ENCODE measurements at places on chromosomes 4 and X.

- no peak for DNase-seq
These were observed 703.0 kb downstream of the PCDH18 start for GRCh38 chr4:136829280-136829679.

- no peak for DNase-seq
These were observed 50.1 kb downstream of the RASGEF1B start for GRCh38 chr4:81421346-81422218.

DNA sequence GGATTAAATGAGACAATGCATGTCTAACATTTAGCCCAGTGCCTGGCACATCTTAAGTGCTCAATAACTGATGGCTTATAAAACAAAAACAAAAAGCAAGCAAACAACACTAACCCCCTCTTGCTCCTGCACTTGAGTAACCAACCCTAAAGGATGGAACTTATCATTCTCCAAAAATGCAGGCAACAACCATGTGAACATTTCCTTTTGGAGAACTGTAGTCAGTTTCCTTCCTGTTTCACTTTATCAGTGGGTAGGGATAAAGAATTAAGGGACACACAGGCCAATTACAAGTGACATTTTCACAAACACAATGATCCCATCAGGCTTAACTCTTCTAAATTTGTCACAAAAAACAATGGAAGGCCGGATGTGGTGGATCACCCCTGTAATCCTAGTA lies 30.4 kb downstream of the RPS3A start:
- DNase-seq, result no peak

DNA sequence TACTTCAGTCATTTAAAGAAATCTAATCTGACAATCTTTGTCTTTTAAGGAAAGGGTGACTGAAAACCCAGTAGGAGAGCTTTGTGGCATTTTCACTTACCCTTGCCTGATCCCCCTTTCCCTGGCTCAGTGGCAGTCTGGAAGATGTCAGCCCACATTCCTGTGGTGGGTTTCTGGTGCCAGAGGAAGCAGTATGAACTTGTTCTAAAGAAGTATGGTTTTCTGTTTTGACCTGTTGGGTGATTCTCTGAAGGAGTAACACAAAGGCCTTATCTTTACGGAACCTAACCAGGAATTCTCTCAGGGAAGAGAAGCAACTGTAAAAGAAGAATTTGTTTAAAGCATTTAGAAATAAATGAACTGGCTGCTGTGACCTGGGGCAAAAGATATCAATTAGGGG lies 41.9 kb downstream of the BMP15 start:
- no peak for DNase-seq

DNA sequence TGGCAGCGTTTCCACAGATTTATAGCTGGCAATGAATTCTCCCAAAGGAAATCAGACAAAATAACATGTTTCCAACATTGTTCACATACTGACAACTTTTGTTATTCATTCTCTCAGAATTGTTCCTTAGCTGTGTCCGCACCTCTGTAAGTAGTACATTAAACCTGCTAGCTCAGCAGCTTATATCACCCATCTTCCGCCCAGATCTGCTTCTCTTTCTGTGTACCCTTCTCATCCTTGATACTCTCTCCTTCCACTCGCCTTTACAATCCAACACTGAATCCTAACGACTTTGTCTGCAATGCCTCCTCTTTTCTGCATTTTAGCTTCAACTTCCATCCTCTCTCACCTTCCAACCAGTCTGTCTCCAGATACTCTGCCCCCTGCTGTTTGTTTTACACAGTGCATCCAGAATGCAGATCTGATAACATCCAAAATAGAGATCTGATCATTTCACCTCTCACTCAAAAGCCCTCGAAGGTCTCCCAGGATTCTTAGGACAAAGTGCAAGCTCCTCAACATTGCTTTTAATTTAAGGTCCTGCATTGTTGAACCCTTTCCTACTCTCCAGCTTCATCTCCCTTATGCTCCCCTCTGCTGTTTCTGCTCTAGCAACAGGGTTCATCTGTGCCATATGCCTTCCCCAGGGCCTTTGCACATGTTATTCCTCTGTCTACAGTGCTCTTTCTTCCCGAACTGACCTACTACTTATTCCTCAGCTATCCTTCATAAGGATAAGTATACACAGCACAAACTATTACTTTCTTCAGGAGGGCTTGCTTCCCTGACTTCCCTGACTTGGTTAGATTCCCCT lies 67.3 kb upstream of the VBP1 start:
- DNase-seq, result peak; percentile 5

- DNase-seq, result no peak
These were observed 53.6 kb upstream of the PRPS1 start for GRCh38 chrX:107574711-107575110.

GRCh38 chr4:7903791-7904516 lies 35.7 kb downstream of the AFAP1 start:
- no peak for DNase-seq

Data from CD4-positive, alpha-beta T cell (primary cell).